ENCODE measurements at places on chromosomes 5 and 9.

DNA sequence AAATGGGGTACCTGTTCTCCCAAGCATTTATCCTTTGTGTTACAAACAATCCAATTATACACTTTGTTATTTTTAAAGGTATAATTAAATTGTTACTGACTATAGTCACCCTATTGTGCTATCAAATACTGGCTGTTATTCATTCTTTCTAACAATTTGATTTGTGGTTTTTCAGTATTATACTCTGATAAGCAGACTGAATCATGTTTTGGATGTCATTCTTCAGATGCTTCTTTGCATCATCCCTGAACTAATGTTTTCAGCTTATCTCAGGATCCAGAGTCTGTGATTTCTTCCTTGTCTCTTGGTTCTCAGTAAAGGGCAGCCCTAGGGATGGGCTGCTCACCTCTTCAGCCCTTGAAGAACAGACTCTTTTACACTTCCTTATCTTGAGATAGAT is 177.8 kb upstream of the SGCD start:
- DNase-seq: no peak

DNA sequence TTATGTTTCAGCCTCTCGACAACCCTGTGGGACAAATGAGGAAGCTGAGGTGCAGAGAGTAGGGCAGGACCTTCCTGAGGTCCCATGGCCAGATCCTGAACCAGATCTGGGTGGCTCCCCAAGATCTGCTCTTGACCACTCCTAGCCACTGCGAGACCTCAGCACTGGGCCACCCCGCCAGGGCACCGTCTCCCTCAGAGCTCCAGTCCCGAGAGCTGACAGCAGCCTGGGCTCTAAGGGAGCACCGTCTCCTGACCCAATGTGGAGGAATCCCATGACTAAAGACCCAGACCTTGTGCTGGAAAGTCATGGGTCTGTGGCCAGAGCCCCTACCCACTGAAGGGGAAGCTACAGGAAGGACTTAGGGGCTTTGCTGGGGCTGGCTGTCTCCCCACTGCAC is 4.5 kb upstream of the LMX1B start:
- no peak for DNase-seq

DNA sequence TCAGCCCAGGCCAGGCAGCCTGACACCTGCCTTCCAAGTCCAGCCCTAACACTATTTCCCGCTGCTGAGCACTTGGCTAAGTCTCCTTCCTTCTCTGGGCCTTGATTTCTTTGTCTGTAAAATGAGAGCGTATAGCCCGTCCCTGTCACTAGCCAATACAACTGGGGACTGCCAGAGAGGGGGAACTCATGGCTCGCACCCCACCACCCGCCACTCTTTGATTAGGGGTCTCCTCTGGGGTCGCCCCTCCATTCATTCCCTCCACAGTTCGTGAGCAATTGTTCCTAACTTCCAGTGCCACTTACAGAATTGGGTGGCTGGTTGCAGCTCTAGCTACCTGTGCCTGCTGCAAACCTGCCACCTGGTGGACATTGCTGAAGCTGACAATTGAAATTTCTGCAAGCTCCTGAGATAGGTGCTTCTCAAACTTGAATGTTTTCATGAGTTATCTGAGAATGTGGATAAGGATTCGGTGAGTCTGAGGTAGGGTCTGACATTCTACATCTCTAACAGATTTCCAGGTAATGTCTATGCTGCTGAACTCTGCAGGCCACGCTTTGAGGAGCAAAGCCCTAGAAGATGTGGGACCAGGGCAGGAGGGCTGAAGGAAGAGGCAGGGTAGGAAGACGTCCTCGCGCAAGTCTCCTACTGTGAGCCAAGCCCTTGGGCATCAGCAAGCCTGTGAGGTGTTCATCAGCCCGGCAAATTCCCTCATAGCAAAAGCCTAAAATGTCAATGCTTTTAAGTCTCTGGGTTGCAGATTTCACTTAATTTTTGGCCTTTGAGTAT is 13.3 kb upstream of the RECK start:
- peak; percentile 64 for DNase-seq

DNA sequence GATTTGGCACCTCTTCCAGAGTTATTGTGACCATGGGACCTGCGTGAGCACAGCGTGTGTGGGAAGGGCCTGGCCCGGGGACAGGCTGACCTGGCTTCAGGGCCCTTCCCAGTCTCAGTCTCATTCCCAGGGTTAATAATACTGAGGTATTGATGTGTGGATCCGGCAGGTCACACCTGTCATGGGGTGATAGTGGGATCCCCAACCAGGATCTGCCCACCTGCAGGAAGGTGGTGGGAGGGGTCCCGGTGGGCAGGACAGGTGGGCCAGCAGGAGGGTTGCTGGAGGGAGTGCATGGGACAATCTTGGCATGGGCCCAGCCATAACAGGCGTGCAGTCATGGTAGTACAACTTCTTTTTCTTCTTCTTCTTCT is 55.4 kb downstream of the COL15A1 start:
- no peak for DNase-seq

DNA sequence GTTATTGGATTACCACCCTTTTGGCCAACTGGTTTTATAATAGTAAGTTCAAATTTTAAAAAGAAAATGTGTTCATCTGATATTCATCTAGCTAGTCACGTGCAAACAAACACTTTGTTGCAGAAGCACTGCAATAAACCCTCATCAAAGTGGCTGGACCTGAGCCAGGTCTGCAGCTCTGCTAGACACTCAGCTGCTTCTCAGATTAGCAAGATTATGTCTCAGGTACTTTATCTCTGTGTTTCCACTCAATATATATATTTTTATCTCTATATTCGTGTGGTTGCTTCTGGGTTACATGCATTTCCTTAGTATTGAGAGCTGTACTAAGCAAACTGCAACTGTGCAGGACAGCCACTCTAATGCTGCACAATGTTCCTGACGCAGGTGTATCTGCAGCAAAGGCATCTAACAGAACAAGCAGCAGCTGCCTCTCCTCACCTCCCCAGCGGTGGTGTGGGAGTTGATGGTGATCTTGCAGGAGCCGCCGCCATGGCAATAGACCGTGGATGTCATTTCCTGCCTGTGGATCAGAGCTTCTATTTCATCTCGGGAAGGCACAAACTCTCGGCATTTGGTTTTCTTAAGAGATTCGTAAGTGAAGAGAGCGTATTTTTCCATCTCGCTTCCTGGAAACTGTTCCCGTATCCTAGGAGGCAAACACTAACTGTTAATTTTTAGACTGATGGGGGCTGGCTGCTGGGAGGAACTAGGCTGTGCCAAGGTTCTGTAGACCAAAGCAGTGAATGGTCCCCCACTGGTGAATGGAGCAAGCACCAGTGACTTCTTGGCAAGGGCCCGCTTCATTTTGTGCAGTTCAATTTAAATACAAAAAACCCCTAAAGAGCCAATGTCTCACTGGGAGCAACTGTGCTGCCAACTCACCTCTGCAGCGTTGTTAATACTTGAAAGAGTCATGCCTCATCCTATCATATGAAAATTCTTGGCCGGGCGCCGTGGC is 56.7 kb upstream of the RETREG1 start:
- DNase-seq: no peak

GRCh38 chr9:36934478-36935065 is 99.5 kb downstream of the PAX5 start:
- no peak for DNase-seq

DNA sequence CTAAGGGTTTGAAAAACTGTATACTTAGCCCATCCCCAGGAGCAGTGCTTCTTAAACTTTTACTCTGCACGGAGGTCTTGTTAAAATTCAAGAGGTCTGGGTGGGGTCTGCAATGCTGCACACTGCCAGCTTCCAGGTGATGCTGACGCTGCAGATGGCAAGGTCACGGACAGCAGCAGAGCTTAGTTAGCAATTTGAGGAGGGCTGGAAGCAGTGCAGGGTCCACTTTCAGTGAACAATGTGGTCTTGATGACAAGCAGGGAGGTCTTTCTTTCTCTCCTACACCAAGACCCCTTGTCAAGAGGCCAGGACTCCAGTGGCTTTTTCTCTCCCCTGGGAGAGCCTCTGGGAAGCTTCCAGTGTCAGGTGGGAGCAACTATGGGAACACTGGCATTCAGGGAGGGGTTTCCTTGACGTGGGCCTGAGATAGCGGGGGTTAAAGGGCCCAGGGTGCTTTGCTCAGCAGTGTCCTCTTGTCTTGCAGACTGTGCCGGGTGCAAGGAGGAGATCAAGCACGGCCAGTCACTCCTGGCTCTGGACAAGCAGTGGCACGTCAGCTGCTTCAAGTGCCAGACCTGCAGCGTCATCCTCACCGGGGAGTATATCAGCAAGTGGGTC is 65.0 kb upstream of the AFAP1L1 start:
- peak; percentile 24 for DNase-seq

DNA sequence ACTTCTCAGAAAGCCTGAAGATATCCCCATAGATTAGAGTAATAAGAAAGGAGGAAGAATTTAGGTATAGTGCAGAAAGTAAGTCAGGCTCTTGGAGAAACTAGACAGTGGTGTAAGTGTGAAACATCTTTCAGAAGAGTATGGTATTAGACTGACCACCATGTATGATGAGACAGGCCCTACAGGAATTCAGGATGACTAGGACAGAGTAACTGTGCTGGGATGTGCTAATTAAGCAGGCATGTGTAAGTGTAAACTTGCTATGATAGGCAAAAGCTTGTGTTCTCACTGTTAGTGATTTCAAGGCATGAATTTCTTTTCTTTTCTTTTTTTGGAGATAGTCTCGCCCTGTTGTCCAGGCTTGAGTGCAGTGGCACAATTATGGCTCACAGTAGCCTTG is 70.8 kb downstream of the RAB24 start:
- DNase-seq: peak; percentile 83

- DNase-seq: no peak
Measured at GRCh38 chr5:179198825-179199224, 138.7 kb downstream of the ZNF354C start.

GRCh38 chr9:136831002-136831719 is 11.1 kb upstream of the AJM1 start:
- DNase-seq: no peak

GRCh38 chr5:90519081-90519480 is 10.3 kb downstream of the LYSMD3 start:
- DNase-seq: no peak

- DNase-seq: no peak
Measured at GRCh38 chr9:97322105-97322504, 14.6 kb downstream of the CCDC180 start.

GRCh38 chr5:150560401-150561191 is 52.7 kb downstream of the NDST1 start:
- DNase-seq: peak; percentile 61

GRCh38 chr9:135559606-135560005 is 1.9 kb upstream of the PAEP start:
- DNase-seq: no peak

GRCh38 chr5:128613766-128614165 is 75.7 kb upstream of the FBN2 start:
- no peak for DNase-seq

GRCh38 chr9:111886983-111887718 is 9.5 kb upstream of the UGCG start:
- no peak for DNase-seq

GRCh38 chr5:79924936-79925893 is 65.8 kb downstream of the MTX3 start:
- DNase-seq: no peak

DNA sequence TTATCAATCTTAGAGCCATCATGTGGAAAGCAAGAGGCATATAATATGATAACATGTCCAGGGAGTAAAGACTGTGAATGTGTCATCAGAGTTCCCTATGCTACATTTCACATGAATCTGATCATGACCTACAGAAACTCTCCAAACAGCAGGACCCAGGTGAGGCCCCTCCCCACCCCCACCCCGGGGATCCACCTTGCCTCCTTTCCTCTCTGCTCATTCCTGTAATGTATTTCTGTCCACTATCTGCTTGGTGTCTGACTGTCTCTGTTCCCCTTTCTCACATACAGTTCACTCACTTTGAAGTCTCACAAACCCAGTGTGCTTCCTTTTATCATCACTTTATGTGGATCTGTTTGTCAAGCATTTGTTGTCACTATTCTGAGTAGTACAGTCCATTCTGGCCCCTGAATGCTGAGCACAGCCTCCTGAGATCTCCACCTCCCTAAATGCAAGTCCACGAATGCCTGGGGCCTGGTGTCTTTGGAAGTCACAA is 76.4 kb upstream of the SMARCA2 start:
- DNase-seq: no peak

- DNase-seq: no peak
Measured at GRCh38 chr9:76650692-76651091, 113.5 kb upstream of the PCA3 start.

- no peak for DNase-seq
Measured at GRCh38 chr9:126675147-126675467, 61.4 kb downstream of the LMX1B start.

- DNase-seq: no peak
Measured at GRCh38 chr5:132099076-132099748, 25.6 kb downstream of the CSF2 start.

GRCh38 chr5:3456121-3456681 is 139.4 kb upstream of the IRX1 start:
- DNase-seq: no peak

DNA sequence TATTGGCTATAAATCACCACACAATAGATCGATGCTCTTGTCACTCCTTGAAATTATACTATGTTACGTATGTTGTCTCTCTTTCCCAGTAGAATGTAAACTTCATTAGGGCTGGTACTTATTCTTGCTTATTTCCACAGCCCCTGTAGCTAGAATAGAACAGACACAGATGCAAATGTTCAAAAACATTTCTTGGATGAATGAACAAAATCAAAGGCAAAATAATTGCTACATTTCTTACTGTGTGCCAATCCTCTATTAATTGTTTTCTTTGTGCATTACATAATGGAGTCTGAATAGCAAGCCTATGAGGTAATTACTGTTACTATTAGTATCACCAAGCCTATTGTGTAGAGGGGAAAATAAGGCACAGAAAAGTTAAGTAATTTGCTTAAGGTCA is 725 bp upstream of the OR13C2 start:
- DNase-seq: no peak

DNA sequence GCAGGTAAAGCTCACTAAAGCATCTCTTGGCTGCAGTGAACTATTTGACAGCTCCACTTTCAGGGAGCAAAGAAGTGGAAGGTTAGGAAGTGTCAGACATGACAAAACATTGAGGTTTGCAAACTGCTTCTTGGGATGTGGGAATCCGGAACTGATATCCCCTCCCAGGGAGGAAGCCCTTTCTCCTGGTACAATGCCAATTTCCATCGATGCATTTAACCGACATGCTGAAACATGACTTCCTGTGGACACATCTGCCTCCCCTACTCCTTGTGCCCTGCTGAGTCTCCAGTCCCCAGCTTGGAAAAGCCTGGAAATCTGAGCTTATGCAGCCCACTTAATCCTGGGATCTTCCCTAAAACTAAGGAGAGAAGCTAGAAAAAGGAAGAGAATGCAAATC is 323.1 kb upstream of the DAP start:
- no peak for DNase-seq

DNA sequence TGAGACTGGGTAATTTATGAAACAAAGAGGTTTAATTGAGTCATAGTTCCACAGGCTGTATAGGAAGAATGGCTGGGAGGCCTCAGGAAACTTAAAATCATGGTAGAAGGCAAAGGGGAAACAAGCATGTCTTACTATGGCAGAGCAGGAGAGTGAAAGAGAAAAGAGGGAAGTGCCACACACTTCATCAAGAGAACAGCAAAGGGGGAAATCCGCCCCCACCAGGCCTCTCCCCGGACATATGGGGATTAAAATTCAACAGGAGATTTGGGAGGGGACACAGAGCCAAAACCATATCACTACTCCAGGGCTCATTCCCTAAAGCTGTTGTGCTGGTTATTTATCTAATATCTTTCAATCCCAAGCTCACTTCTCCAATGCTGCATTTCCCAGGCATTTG is 50.2 kb upstream of the NR3C1 start:
- DNase-seq: no peak

All from fibroblast of lung (primary cell).